HepG2 (cell line): ENCODE measurements at places on chromosomes 12 and 14. TPM values are rescaled to one million over a fixed set of nuclear protein-coding genes. Genes with fewer than 3 reads are reported as not detected.
A peak's percentile ranks its signal among the peaks of the same experiment; 100 is the strongest.

DNA sequence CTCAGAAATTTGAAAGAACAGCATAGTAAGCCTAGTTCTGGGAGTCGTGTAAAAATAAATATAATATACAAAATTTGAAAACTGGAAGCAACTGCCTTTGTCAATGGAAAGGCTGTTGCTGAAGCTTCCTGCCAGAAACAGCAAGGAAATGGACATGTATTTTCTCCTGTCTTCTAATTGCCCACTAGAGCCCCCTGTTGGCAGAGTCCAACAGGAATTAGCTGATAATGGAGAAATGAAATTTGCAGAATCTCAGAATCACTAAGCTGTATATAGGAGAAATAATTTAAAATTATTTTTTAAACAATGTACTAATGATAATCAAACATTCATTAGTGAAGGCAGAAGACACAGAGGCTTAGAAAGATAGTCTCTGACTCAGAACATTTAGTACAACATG, 414.8 kb downstream of the SLC6A15 start:
- H3K36me3 ChIP-seq: no peaks in the 10 kb centered on the region
- H3K4me3 ChIP-seq: no peak overlapping the region
- no peaks in the 10 kb centered on the region for H3K4me1 ChIP-seq

GRCh38 chr12:131425112-131426075, 285.5 kb upstream of the SFSWAP start:
- H3K4me1 ChIP-seq: no peaks in the 10 kb centered on the region
- 0 out of 2 replicates have a peak, but pooled peaks cover 1% of the 10 kb centered on the region for H3K27me3 ChIP-seq
- H3K4me3 ChIP-seq: no peak overlapping the region
- DNase-seq: no peak
- H3K27ac ChIP-seq: no peak overlapping the region

GRCh38 chr12:13386323-13387039, 190.0 kb downstream of the EMP1 start:
- H3K36me3 ChIP-seq: no peaks in the 10 kb centered on the region
- no peak overlapping the region for H3K27ac ChIP-seq
- no peaks in the 10 kb centered on the region for H3K27me3 ChIP-seq
- H3K4me1 ChIP-seq: no peaks in the 10 kb centered on the region
- DNase-seq: no peak
- H3K4me3 ChIP-seq: no peak overlapping the region

GRCh38 chr12:91320999-91321398, 138.4 kb upstream of the DCN start:
- no peak for DNase-seq
- H3K27ac ChIP-seq: no peak overlapping the region
- no peaks in the 10 kb centered on the region for H3K36me3 ChIP-seq
- H3K27me3 ChIP-seq: no peaks in the 10 kb centered on the region; the same call in 1 of the 2 replicates

DNA sequence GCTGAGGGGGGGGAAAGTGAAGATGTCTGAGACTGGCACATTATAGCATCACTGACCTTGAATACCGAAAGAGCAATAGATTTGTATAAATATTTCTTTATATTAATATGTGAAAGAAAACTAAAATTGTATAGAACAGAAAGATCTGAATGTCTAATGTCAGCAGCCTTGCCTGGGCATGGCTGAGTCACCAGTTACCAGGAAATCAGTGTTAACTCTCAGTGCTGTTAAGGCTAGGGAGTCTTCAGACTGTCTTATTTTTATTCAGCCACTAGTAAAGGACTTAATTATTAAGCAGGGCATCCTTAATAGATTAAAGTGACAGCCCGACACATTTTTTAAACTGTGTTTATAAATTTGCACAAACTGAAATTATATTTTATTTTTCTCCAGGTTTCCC, 122.9 kb upstream of the AEBP2 start:
- H3K4me1 ChIP-seq: no peaks in the 10 kb centered on the region
- DNase-seq: no peak
- no peaks in the 10 kb centered on the region for H3K27me3 ChIP-seq
- H3K27ac ChIP-seq: no peak overlapping the region

DNA sequence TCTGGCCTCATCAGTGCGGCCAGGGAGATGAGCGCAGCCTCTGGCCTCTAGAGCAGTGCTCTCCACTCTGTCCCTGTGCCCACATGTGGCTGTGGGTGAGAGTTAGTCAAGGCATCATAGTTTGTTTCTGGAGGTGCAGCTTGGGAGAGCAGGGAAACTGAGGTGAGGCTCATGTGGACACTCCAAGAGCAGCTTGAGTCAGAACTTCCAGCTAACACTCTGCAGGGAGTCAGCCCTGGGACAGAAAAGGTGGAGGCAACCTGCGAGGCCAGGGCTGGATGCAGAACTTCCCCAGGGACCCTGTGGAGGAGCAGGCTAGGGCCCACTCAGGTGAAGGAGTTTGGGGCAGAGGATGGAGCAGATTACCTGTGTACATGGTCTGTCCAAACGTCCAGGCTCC, 10.8 kb downstream of the ISCA2 start:
- H3K27ac ChIP-seq: no peak overlapping the region
- no peaks in the 10 kb centered on the region for H3K36me3 ChIP-seq
- H3K4me1 ChIP-seq: 0 out of 2 replicates have a peak, but pooled peaks cover 4% of the 10 kb centered on the region
- H3K27me3 ChIP-seq: peaks cover 24% of the 10 kb centered on the region; the same call in 2 of the 3 replicates
- H3K4me3 ChIP-seq: no peak overlapping the region
- no peak for DNase-seq

GRCh38 chr14:73746520-73747378, 32.6 kb upstream of the PNMA1 start:
- peaks cover 99% of the 10 kb centered on the region for H3K4me1 ChIP-seq
- H3K4me3 ChIP-seq: no peak overlapping the region
- H3K36me3 ChIP-seq: no peaks in the 10 kb centered on the region; the same call in 1 of the 2 replicates
- no peak for DNase-seq
- no peaks in the 10 kb centered on the region for H3K27me3 ChIP-seq

DNA sequence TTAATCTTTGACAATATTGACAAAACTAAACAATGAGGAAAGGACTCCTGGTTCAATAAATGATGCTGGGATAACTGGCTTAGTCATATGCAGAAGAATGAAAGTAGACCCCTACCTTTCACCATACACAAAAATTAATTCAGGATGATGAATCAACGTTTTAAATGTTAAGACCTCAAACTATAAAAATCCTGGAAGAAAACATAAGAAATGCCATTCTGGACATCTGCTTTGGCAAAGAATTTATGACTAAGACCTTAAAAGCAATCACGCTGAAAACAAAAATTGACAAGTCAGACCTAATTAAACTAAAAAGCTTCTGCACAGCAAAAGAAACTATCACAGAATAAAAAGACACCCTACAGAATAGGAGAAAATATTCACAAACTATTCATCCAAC, 97.4 kb downstream of the LMNTD1 start:
- no peaks in the 10 kb centered on the region for H3K36me3 ChIP-seq
- DNase-seq: no peak
- no peak overlapping the region for H3K4me3 ChIP-seq
- no peak overlapping the region for H3K27ac ChIP-seq
- no peaks in the 10 kb centered on the region for H3K27me3 ChIP-seq
- no peaks in the 10 kb centered on the region for H3K4me1 ChIP-seq

- peaks cover 42% of the 10 kb centered on the region for H3K4me1 ChIP-seq
- no peaks in the 10 kb centered on the region; the same call in 2 of the 3 replicates for H3K27me3 ChIP-seq
- H3K4me3 ChIP-seq: no peak overlapping the region
These were observed 16.0 kb upstream of the RIC8B start for GRCh38 chr12:106758349-106759110.

DNA sequence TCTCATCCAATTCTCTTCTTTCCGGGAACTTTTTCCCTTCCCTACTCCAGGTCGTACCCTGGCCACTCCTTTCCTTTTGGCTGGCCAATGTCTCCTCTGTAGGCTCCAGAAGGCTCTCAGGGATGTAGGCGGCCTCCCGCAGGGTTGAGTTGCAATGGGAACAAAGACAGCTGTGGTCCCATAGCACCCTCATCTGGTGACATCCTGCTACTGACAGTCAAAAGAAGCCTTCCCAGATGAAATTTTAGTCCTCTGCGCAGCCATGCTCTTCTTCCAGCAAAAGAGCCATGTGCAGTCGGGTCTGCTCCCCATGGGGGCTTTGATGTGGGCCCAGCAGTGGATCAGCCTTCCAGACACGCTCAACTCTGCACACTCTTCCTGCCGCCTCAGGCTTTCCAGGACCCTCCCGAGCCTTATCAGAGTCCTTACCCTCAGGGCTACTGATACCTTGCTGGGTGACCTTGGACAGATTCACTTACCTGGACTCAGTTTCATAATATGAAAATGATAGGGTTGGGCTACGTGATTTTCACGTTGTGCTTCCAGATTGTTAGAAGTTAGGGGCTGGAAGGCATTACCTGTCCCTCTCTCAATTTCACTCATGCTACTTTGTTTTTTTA, 5.5 kb upstream of the CELA1 start:
- H3K36me3 ChIP-seq: no peaks in the 10 kb centered on the region
- H3K27ac ChIP-seq: no peak overlapping the region
- H3K4me3 ChIP-seq: no peak overlapping the region
- DNase-seq: peak; percentile 30
- peaks cover 6% of the 10 kb centered on the region for H3K4me1 ChIP-seq

- peak; percentile 99 for DNase-seq
- H3K36me3 ChIP-seq: no peaks in the 10 kb centered on the region
- peak overlapping the region; percentile 83 for H3K4me3 ChIP-seq
- peak overlapping the region; percentile 73 for H3K27ac ChIP-seq
- no peaks in the 10 kb centered on the region for H3K27me3 ChIP-seq
These were observed 22.2 kb upstream of the RNASE12 start for GRCh38 chr14:20613094-20614037.

DNA sequence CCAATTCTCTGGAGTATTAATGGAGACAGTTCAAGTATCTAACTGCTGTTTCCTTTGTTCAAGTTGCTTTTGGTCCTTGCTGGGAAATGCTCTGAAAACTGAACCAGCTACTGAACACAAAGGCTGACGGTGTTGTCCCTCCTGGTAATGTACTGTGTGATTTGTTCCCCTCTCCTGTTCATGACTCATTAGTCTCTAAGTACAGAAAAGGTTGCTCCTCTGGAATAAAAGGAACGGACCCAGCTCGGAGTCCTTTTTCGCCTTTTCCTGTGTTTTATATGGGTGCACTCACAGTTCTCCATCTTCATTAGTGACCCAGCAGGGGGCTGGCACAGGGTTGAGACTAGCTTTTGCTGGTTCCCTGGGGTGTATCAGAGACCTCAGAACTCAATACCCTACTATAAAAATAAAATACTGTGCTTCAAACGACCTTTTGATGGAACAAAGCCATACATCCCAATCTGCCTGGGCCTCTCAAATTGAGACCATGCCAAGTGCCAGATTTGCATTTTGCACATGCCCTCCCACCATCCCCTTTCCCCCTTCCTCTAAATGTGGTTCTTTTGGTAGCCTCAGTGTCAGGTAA, 269.7 kb downstream of the RAD51B start:
- H3K27ac ChIP-seq: no peak overlapping the region
- DNase-seq: no peak
- peaks cover 23% of the 10 kb centered on the region for H3K4me1 ChIP-seq
- H3K27me3 ChIP-seq: no peaks in the 10 kb centered on the region

DNA sequence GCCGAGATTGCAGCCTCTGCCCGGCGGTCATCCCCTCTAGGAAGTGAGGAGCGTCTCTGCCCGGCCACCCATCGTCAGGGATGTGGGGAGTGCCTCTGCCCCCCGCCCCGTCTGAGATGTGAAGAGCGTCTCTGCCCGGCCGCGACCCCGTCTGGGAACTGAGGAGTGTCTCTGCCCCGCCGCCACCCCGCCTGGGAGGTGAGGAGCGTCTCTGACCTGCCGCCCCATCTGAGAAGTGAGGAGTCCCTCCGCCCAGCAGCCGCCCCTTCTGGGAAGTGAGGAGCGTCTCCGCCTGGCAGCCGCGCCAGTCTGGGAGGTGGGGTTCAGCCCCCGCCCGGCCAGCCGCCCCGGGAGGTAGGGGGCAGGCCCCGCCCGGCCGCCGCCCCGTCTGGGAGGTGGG, 544.0 kb downstream of the CCER1 start:
- no peak overlapping the region for H3K27ac ChIP-seq
- no peak overlapping the region for H3K4me3 ChIP-seq
- H3K36me3 ChIP-seq: no peaks in the 10 kb centered on the region
- DNase-seq: no peak
- H3K27me3 ChIP-seq: no peaks in the 10 kb centered on the region

GRCh38 chr14:59333668-59334067, 131.5 kb downstream of the GPR135 start:
- peaks cover 11% of the 10 kb centered on the region; the same call in 1 of the 2 replicates for H3K36me3 ChIP-seq
- peaks cover 5% of the 10 kb centered on the region; the same call in 1 of the 2 replicates for H3K4me1 ChIP-seq
- no peak overlapping the region for H3K4me3 ChIP-seq
- H3K27me3 ChIP-seq: no peaks in the 10 kb centered on the region

DNA sequence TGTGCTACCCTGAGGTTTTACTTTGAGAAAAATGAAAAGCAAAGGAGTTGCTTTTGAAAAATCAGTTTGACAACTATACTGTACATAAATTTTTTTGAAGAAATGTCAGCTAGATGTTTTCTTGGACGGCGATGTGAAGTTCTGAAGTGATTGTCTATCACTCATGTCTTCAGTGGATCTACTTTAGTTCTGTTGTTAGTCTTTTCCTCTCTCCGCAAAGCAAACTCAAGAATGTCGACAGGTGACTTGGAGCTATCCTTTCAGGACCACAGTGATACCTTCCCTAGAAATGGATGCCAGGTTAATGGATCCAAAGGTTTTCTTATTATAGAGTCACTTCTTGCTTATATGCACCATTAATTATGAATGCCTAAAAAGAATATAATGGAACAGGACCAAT, 1.2 kb downstream of the PTPRO start:
- H3K27me3 ChIP-seq: peaks cover 11% of the 10 kb centered on the region; the same call in 2 of the 3 replicates
- H3K4me3 ChIP-seq: no peak overlapping the region
- H3K36me3 ChIP-seq: no peaks in the 10 kb centered on the region
- no peak overlapping the region for H3K27ac ChIP-seq

GRCh38 chr14:90547250-90547649, 150.4 kb downstream of the CALM1 start:
- no peaks in the 10 kb centered on the region for H3K36me3 ChIP-seq
- no peak for DNase-seq
- no peaks in the 10 kb centered on the region for H3K27me3 ChIP-seq
- H3K27ac ChIP-seq: no peak overlapping the region

DNA sequence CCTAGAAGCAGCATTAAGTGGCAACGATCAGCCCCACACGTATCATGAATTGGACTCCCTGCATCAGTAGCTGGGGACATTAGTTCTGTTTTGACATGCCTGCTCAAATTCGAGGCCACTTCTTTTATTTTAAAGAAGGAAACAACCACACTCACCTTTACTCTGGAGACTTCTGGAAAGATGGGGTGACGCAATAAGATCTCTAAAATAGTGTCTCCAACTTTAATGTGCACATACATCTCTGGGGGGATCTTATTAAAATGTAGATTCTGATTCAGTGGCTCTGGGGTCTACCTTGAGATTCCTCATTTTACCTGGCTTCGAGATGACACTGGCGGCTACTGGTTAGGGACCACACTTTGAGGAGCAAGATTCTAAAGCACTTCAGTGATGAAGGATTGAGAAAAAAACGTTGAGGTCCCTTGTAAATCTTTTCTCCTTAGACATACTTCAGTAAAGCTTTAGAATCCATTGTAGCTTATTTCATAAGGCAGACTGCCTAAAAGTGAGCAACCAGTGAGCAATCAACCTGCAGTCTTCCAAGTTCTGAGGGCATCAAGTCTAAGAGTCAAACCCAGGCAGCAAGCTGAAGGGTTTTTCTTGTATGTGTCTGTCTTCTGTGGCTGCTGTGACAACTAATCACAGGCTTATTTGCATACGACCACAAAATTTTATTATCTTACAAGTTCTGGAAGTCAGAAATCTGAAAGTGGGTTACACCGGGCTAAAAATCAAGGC, 718.6 kb upstream of the TBX3 start:
- H3K36me3 ChIP-seq: no peaks in the 10 kb centered on the region
- H3K4me3 ChIP-seq: no peak overlapping the region
- peaks cover 55% of the 10 kb centered on the region for H3K4me1 ChIP-seq
- H3K27ac ChIP-seq: no peak overlapping the region

MGP gene
- polyA plus RNA-seq: not detected in 2 replicates

CLEC1B gene
- not detected in 2 replicates for polyA plus RNA-seq

ADCY4 gene
- polyA plus RNA-seq: 0.03 TPM in 1 of 2 replicates, not detected in the other

RTL1 gene
- polyA plus RNA-seq: not detected in 2 replicates

ACOT6 gene
- 0.15 and 0.24 TPM in 2 replicates for polyA plus RNA-seq

CYP27B1 gene
- 3.0 and 3.4 TPM in 2 replicates for polyA plus RNA-seq

CFAP54 gene
- polyA plus RNA-seq: not detected in 2 replicates
